ENCODE measurements at places on chromosomes 3 and 15.

DNA sequence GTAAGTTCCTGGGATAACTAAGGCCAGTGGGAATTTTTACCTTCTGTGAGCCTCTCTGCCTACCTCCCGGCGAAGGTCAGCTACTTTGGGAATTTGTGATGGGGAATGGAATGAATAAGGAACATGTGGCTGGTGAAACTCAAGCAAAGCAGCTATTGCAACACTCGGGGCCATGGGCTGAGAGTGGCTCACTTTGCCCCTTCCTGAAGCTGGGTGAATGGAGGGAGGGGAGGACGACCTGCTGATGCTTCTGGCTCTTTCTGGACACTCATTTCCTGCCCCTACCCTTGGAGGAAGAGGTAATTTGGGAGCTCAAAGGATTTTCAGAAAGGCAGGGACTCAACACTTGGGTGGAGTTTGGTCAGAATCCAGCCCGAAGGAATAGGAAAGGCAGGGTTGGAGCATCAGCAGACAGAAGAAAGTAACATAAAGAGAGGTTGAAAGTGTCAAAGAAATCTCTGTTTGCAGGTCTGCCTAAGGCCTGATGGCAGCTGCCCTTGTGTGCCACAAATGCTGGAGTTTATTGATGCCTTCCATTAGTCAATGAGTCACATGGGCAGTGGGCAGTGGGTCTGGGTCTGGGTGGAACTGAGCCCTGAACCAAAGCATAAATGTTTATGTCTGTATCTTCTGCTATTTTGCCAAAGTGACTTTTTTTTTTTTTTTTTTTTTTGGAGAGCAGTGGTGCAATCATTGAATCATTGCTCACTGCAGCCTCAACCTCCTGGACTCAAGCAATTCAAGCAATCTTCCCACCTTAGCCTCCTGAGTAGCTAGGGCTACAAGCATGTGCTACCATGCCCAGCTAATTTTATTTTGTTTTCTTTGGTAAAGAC lies 12.4 kb downstream of the LAMP3 start:
- DNase-seq: no peak

DNA sequence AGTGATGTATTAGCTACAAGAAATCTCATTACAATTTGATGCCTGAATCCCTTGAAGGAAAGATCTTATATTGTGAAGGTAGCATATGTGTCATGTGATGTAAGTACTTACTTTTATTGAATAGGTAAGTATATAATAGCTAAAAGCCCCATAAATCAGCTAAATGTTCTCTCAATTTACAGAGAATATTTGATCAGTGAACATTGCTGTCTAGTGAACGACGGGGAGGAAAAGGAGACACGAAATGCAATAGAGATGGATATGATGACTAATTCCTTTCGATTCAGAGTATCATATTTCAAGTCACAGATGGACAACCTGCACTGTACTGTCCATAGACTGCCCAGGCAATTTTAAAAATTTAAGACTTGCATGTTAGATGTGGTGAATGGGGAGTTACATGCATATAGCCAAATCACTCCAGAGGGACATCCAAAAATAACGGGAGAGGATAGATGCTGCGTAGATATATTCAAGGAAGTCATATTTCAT lies 462.1 kb upstream of the CDIN1 start:
- no peak for DNase-seq

- DNase-seq: no peak
Observed at GRCh38 chr15:71079208-71080044, 35.8 kb upstream of the THSD4 start.

GRCh38 chr3:5145120-5145519 lies 23.0 kb downstream of the ARL8B start:
- DNase-seq: no peak

DNA sequence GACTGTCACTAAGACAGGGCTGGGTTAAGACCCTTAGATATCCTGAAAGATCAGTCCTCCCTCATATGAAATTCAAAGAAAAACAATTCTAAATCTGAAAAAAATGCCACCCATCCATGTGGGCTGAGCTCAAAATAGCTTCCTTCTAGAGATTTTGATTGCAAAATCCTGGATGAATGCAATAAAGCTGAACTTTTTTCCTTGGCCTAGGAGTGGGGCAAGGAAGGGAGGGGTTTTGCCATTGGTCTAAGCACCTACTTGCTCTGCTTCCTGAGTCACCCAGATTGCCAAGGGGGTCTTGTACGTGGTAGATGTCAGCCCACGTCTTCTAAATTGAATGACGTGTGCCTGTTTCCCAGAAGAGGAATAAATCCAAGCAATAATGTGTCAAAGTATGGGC lies 15.3 kb upstream of the SMAD3 start:
- DNase-seq: no peak

- DNase-seq: no peak
Observed at GRCh38 chr15:39127151-39127790, 453.6 kb upstream of the THBS1 start.

All from esophagus squamous epithelium (tissue), 5 donors.